ENCODE measurements at places on chromosomes 7 and 10.

DNA sequence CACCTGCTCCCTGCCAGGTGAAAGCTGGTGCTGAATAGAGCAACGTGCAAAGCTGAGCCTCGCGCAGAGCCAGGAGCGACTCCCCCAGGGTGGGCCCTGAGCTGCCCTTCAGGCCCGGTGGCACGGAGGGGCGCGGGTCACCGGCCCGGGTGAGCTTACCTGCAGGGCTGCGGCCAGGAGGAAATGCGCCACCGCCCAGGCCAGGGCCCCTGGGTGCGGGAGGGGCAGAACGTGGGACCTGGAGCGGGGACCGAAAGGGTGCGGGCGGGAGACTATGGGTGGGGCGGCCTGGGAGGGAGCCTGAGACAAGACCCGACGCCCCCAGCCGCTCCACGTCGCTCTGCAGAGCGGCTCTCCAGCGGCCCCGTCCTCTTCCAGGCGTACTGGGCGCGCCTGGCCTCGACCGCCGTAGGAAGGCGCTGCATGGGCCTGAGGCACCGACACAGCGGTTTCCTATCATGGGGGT is 122.1 kb downstream of the BTAF1 start:
- no peak for DNase-seq

DNA sequence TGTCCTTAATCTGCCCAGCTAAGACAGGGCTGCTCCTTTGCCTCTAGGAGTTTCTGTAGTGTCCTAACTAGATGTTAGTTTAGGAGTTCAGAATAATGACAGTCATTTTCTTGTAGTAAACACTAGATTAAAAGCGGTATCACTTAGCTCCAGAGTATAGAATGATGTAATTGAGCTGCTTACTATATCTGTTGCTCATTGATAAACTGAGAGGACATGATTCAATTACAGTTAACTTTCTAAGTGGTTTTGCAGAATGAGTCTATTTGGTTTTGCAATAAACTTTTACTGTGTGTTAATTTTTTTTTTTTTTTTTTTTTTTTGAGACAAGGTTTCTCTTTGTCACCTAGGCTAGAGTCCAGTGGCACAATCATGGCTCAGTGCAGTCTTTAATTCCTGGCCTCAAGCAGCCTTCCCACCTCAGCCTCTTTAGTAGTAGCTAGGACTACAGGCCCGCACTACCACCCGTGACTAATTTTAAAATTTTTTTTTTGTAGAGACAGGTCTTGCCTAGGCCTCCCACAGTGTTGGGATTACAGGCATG is 1.8 kb downstream of the STMP1 start:
- DNase-seq, result no peak

DNA sequence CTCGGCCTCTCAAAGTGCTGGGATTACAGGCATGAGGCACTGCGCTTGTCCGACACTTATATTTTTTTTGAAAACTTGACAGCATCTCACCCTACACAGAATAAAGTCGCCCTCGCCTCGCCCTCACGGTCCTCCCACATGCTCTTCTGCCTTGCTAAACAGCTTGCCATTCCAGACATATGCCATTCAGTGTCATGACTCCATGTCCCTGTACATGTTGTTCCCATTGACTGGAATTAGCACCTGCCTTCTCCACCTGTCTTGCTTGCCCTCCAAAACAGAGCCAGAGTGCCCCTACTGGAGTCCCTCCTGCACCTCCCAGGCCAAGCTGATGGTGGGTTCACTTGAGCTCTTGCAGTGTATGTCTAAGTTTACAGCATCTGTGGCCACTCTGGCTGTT is 6.2 kb downstream of the NIPSNAP2 start:
- no peak for DNase-seq

DNA sequence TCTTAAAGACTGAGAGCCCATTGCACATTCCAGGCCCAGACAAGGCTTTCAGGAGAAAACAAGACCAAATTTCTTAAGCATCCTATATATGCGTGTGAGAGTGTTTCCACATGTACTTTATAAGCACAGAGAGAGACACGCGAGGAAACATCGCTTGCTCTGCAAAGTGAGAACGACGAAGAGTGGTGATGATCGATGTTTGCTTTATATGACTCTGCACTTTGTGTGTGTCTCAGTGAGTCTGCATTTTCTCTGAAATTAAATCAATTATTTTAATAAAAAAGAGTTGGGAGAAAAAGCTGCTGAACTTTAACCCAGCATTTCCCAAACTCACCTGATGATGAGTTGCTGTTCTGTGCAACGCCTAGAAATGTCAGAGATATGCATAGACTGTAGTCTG is 61.7 kb upstream of the ZMIZ1 start:
- no peak for DNase-seq

- DNase-seq, result no peak
These were observed 96.5 kb upstream of the FAM20C start for GRCh38 chr7:95863-96260.

GRCh38 chr7:123643495-123644441 is 11.9 kb upstream of the LMOD2 start:
- DNase-seq, result peak; percentile 15

GRCh38 chr7:11807000-11807399 is 25.0 kb downstream of the THSD7A start:
- no peak for DNase-seq

DNA sequence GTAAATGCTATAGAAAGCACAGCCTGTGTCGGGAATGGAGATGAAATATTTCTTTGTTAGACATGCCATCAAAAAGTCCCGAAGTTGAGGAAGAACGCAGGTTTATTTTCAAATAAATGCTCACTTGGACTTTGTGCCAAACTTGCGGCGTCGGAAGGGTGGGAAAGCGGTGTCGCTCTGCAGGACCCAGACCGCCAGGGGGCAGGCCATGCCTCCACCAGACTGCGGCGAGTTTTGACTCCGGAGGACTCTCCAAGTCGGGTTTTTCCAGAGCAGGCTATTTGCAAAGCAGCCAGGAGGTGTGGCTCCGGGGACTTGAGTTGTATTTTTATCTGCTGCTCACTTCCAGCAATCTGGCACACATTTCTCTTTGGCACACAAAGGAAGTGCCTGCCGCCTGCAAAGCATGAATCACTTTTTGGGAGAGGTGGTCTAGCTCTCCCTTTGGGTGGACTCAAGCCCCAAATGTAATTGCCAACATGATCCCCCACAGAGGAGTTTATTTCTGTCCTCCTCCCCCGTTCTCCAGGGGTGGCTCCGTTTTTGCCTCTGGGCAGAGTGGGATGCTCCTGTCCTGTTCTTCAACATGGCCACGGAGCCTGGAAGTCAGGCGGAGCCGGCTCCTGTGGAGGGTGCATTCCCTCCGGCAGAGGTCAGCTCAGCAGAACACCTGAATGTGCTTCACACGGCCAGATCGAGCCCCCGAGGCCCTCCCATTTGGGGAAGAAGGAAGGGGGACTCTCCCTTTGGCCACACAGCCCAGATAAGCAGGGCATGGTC is 82.3 kb upstream of the GPR26 start:
- peak; percentile 51 for DNase-seq

GRCh38 chr7:15257689-15258088 is 304.1 kb downstream of the AGMO start:
- DNase-seq, result no peak

- peak; percentile 55 for DNase-seq
These were observed 185.0 kb upstream of the TMEM196 start for GRCh38 chr7:19958309-19958896.

DNA sequence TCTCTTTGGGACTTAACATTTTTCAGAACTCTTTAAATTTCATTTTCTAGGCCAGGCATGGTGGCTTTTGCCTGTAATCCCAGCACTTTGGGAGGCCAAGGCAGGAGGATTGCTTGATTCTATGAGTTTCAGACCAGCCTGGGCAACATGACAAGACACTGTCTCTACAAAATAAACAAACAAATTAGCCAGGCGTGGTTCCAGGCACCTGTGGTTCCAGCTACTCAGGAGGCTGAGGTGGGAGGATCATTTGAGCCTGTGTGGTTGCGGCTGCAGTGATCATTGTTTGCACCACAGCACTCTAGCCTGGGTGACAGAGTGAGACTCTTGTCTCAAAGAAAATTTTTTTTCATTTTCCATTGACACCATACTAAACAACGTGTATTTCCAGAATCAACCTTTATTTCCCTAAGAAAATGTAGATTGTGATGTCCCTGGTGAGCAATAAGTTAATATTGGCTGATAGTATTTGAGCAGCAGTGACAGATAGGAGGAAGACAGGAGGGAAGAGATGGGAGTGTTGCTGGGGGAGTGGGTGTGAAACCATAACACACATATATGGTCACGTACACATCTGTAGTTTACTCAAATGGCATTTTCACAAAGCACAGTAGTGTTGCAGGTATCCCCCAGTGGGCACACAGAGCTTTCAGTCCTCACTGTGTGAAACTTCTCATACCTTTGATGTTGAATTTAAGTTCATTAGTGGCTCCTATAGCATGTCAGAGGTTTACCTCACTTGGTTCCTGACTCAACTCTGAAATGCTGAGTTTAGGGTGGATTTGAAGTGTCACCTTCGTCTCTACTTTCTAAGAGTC is 205.6 kb downstream of the AUTS2 start:
- no peak for DNase-seq

DNA sequence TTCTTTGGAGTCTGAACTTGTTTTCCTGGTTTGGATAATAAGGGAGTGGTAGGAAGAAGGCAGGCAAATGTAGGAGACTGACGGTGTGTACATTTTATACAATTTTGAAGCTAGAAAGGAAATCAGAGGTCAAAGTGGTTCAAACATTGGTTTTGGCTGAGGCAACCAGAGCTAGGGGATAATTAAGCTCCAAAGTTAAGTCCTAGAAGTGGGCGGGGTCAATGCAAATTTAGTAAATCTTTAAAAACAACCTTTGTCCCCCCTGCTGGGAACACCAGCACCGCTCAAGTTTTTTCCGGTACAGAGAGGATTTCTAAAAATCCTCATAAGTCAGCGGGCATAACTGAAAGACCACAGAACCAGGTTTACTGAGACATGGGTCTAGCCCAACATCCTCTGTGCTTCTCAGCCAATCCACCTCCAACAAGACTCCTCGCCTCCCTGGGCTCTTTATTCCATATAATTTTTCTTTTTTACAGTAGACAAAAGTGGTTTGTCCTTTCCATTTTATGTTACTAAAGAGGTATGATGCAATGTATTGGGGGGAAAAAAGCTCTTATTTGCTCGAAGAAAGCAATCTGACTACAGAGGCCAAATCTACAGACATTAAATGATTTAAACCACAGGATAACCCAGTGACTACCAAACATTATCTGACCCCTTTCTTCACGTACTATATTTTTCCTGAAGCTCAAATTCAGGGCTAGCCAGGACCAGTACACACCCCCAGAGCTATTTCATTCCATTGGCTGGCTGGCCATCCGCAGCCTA is 1.6 kb downstream of the GLUD1 start:
- DNase-seq, result no peak

- no peak for DNase-seq
These were observed 53.2 kb upstream of the PDK4 start for GRCh38 chr7:95649546-95649945.

GRCh38 chr10:451021-451471 is 238.4 kb downstream of the DIP2C start:
- no peak for DNase-seq

DNA sequence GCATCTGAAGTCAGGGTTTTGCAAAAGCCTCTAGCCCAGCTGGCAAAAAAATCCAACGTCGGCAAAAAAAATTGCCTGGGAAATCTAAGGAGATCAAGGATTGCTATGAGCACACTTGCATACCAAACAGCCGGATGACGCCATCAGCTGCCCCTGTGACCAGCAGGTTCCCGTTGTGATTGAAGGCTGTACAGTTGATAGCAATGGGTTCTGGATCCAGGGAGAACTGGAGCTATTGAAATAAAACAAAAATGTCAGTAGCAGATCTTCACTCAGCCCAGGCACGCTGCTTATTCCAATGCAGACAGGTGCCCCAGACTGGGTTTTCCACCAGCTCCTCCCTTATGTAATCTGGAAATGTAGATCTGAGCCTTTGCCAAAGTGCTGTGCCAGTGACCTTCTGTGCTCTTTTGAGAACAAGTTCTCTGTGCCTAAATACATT is 18.7 kb upstream of the CYREN start:
- no peak for DNase-seq

DNA sequence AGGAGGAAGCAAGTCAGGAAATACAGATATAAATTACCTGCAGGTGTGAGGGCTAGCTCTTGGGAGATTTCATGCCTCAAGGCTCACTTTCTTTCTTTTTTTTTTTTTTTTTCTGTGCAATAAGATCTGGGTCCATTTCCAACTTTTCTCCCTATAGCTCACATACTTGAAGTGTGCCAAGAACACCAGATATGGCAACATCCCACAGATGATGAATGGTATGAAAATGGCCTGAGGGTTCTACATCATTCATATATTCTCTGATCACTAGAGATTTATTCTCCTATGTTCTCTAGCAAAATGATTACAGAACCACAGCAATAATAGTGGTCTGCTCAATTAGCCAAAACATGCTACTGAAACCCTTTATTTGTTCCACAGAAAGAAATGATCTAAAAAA is 117.2 kb downstream of the LRRTM3 start:
- no peak for DNase-seq

DNA sequence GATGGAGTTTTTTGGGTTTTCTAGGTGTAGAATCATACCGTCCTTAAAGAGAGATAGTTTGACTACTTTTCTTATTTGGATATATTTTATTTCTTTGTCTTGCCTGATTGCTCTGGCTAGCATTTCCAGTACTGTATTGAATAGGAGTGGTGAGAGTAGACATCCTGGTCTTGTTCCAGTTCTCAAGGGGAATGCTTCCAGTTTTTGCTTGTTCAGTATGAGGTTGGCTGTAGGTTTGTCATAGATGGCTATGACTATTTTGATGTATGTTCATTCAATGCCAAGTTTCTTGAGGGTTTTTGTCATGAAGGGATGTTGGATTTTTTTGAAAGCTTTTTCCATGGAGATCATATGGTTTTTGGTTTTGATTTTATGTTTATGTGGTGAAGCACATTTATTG is 676.9 kb downstream of the SUGCT start:
- DNase-seq, result no peak

DNA sequence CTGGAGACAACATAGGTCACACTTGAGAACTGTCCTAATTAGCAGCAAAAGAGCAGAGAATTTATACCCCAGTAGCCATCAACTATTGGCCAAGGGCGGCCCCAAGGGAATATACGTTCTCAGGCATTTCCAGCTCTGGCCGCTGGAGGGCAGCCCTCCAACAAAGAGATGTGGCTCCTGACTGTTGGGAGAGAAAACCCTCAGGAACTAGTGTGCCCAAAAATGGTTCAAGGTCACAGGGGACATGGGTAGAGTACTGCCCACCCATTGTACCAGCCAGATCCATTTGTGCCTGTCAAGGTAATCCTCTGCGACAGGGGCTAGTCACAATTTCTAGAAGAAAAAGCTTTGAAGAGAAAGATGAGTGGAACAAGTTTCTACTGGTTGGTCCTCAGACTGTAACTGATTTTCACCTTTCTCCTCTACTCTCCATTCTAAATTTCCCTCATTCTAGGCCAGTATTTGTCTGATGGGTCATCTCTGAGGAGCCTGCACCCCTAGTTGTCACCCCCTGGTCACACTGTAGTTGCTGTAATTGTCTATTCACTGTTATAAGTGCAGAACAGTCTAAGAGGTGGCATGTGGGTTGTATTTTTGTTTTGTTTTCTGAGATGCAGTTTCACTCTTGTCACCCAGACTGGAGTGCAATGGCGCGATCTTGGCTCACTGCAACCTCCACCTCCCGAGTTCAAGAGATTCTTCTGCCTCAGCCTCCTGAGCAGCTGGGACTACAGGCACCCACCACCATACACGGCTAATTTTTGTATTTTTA is 14.7 kb upstream of the C7orf33 start:
- no peak for DNase-seq

GRCh38 chr10:71161425-71161824 is 50.9 kb upstream of the UNC5B start:
- DNase-seq, result no peak

Data from fibroblast of skin of left biceps (primary cell).